Tibial artery (tissue), 4 donors: ENCODE measurements at places on chromosomes 2 and 18.
A peak's percentile ranks its signal among the peaks of the same experiment; 100 is the strongest.

DNA sequence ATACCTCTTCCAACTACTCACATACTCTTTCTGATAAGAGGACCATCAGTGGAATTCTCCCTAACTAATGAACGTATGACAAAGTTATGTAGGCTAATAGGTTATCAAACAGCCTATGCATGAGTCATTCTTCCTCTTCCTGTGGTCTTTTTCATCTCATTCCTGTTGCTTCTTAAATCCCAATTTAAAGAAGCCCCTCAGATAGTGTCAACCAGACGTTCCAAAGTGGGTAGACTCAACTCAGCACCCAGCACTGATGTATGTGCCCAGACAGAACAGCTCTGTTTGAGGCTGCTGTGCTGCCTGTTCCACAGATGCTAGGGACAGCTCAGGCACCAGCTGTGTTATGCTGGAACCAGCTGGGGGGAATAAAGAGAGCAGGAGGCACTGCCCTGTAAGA lies 52.6 kb downstream of the CXCR4 start:
- DNase-seq = no peak

GRCh38 chr2:181627545-181627944 lies 29.4 kb downstream of the CERKL start:
- DNase-seq = no peak

DNA sequence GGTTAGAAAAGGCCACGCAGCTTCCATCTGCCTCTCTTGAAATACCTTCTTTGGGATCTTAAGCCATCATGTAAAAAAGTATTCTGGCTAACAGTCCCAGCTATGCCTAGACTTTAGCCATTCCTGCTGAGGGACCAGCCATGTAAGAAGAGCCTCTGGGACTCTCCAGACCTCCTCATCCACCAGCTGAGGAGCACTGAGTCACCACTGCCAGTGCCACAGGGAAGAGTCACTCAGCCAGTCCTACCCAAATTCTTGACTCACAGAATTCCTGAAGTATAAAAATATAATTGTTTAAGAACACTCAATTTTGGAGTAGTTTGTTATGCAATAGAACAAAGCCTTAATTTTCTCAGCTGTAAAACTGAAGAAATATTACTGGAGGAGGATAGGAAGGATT lies 436.7 kb downstream of the ZEB2 start:
- DNase-seq = no peak

GRCh38 chr2:8685697-8686358 lies 4.0 kb downstream of the ID2 start:
- DNase-seq = peak; percentile 88

- DNase-seq = no peak
Observed at GRCh38 chr2:88709181-88709631, 17.7 kb downstream of the RPIA start.
